ENCODE measurements at places on chromosomes 1 and 21.

DNA sequence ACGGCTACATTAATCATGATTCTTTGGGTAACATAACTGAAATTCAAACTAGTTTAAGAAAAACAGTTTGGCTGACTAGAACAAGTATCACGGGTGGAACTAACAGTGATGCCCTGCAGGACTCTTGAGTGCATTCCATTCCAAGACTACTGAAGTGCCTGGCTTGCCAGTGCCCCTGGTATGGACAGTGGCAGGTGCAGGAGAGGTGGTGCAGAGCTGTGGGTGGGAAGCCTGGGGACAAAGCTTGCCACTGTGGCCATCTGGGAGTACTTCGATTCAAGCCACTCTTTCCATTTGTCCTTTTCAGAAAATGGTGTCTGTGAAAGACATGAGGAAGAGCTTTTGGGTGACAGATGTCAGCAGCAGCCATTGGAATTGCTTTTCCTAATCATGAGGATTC lies 166.5 kb downstream of the RRAGC start:
- DNase-seq: no peak

GRCh38 chr1:165355139-165355976 lies 1.2 kb downstream of the LMX1A start:
- DNase-seq: no peak

DNA sequence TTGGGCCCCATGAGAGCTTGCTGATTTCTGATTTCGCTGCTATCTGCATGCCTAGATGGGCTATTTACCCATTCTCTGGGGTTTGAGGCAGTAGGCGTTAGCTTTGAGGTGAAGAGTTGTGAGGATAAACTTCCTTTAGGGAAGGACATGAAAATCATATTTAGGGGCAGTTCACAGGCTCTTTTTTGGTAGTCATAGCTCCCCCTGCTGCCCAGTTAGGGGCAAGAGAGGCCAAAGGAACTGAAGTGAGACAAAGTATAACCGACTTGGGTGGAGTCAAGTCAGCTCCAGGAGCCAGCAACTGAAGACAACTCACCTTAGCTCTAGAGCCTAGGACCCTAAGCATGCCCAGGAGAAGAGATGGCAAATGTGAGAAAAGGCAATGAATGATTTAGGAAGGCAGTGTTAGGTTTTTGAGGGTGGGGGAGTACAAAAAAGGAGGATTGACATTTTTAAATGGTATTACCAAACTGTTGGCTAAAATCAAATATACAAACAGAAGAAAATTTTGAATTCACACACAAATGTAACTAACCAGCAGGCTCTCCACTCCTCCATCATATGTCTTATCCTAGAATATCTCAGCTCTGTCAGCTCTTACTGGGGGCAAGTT lies 625.2 kb downstream of the LMO4 start:
- no peak for DNase-seq

- no peak for DNase-seq
Observed at GRCh38 chr1:177021687-177022086, 142.8 kb downstream of the ASTN1 start.

GRCh38 chr1:150995896-150996295 lies 10.8 kb downstream of the MINDY1 start:
- no peak for DNase-seq

DNA sequence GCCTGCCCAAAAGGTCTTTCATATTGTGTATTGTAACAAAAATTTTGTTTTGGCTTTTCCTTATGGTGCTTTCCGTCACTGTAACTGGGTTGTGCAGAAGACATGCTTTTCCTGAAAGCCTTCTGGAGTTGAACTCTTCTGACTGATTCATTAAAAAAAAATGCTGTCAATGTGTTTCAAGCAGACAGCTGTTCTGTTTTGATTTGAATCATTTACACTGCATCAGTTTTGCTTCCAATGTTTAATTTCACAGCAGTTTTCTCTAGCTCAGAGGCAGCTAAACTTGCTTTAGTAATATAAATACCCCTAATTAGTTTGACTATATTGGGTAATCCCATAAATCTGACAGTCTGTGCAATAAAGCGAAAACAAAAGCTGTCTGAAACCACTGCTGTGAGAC lies 7.9 kb downstream of the UTP11 start:
- no peak for DNase-seq

DNA sequence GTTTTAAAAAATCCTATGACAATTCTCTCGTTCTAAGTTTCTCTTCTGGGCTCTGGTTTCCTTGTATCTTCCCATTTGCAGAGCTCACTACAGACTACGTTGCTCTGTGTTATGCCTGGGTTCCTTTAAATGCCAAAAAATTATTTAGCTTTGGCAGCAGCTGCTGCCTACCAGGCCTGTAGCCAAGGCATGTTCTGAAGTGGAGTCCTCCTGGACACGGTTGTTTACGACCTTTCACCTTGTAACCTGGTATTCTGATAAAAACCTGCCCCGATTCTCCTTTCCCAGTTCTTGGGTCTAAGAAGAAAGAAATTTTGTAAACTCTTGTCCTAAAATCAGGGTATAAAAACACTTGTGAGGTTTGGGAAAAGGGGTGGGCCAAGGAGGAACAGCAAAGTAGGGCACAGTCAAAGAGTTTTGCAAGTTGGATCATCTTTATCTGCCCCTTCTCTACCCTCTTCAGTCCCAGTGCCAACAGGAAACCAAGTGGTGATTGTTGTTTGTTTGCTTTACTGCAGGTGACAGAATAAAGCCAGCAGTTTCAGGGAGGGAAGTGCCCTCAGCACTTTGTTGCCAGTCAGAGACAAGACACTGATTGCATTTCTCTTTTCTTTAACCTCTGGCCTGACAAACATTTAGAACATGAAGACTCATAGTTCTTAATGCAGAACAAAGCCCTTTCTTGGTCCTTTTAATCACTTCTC lies 3.1 kb upstream of the TXNIP start:
- DNase-seq: no peak

DNA sequence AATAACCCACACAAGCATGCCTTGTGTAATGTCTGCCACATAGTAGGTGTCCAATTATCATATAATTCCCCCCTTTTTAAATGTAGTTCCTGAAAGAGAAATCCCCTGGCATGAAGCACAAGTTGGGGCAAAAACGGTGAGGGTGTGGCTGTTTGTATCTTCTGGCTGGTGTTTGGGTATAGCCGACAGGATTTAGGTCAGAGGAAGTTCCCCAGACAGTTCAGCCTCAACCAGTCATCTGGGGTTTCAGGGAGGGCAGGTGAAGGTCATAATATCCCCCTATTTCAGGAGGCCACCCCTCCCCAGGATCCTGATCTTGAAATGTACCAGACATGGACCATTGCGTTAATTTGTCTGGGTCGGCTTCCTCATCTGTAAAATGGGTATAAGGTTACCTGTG lies 29.1 kb upstream of the JUN start:
- DNase-seq: no peak

- DNase-seq: no peak
Observed at GRCh38 chr1:192549937-192550336, 25.6 kb upstream of the RGS1 start.

- peak; percentile 49 for DNase-seq
Observed at GRCh38 chr1:59481881-59482505, 185.1 kb downstream of the FGGY start.

GRCh38 chr1:77757066-77757584 lies 2.5 kb downstream of the USP33 start:
- no peak for DNase-seq

DNA sequence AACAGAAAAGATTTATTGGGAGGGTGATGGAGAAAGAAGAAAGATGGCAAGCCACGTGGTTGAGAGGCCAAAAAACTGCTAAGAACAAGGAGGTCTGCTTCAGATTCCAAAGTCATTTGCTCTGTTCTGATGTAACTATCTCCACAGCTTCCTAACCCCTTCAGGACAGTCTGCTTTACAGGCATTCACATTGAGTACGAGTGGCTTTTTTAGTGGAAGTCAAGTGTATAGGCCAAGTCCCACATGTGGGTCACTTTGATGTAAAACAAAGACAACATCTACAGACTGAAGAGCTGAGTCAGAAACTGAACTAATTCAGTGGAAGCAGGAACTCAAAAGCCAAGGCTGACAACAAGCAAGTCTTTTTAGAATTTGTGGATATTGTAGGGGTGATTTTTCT lies 128.7 kb upstream of the F3 start:
- no peak for DNase-seq

GRCh38 chr21:33058527-33058926 lies 11.4 kb upstream of the OLIG1 start:
- no peak for DNase-seq

GRCh38 chr1:96633695-96634094 lies 87.9 kb upstream of the PTBP2 start:
- DNase-seq: no peak

DNA sequence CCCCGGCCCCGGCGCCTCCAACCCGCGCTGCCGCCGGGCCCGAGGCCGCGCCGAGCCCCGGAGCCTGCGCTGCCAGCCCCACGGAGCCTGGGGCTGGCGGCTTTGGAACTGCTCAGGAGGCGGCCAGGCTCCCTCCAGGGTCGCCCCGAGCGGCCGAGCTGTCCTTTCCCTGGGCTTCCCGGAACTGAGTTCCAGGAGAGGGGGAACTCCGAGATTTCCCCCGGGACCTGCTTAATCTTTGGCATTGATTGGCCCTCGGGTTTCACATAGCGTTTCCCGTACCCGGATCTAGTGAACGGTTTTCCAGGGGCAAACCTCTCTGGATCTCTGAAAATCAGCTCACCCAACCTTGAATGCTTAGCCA lies 504 bp downstream of the H6PD start:
- no peak for DNase-seq

DNA sequence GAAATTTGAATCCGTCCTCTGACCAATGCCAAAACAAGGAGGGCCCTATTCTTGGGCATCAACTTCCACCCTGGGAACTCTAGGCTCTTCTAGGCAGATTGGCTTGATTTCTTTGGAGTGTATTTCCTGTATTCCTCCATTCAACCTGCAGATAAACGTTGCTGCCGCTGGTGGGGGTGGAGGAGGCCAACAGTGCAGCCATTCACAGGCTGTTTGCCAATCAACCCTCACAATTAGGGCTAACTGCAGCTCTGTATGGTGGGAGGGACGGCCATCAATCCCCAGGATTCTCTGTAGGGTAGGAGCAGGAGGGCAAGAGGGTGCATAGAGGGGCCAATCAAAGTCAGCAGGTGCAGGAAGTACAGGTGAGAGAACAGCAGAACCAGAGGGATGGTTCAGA lies 273.1 kb upstream of the PROX1 start:
- no peak for DNase-seq

GRCh38 chr1:51504806-51505525 lies 14.1 kb downstream of the EPS15 start:
- DNase-seq: no peak

- DNase-seq: no peak
Observed at GRCh38 chr1:6495540-6496364, 4.3 kb upstream of the PLEKHG5 start.

DNA sequence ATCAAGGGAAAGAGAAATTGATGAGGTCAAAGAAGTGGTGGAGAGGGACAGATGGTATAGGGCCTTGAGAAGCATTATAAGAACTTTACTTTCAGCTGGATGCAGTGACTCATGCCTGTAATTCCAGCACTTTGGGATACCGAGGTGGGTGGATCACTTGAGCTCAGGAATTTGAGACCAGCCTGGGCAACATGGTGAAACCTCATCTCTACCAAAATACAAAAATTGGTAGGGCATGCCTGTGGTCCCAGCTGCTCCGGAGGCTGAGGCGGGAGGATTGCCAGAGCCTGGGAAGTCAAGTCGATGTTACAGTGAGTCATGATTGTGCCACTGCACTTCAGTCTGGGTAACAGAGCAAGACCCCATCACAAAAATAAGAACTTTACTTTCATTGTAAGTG lies 5.7 kb downstream of the TMEM50A start:
- DNase-seq: peak; percentile 83

- no peak for DNase-seq
Observed at GRCh38 chr1:77631751-77632150, 50.7 kb downstream of the ZZZ3 start.

DNA sequence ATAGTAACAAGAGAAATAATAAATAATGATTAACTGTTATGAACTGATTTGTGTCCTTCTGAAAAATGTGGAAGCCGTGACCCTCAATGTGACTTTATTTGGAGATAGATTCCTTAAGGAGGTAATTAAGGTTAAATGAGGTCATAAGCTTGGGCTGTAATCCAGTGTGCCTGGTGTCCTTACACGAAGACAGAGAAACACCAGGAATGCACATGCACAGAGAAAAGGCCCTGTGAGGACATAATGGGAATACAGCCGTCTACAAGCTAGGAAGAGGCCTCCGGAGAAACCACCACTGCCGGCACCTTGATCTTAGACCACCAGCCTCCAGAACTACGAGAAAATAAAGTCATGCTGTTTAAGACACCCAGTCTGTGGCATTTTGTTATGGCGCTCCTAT lies 215.9 kb downstream of the NEGR1 start:
- peak; percentile 33 for DNase-seq

- peak; percentile 10 for DNase-seq
Observed at GRCh38 chr21:31161157-31161556, 122.9 kb upstream of the KRTAP19-8 start.

DNA sequence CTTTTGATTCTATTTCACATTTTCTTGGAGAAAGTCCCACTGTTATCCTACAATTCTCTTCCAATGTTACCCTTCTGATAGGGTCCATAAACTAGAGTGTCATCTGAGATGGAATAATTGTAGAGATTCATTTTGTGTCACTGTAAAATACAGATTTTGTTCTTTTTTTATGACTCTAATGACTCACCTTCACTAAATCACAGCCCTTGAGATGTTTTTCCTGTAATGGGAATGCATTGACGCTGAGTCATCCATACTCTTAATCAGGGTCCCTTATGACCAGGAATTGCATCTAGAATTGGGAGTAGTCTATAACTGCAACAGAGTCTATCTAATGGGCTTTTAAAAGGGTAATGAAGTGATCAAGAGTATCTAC lies 315.5 kb downstream of the TGFB2 start:
- peak; percentile 58 for DNase-seq

- DNase-seq: no peak
Observed at GRCh38 chr1:174998569-174999215, 1.1 kb upstream of the CACYBP start.

- DNase-seq: no peak
Observed at GRCh38 chr1:78622548-78622947, 2.3 kb downstream of the IFI44L start.

DNA sequence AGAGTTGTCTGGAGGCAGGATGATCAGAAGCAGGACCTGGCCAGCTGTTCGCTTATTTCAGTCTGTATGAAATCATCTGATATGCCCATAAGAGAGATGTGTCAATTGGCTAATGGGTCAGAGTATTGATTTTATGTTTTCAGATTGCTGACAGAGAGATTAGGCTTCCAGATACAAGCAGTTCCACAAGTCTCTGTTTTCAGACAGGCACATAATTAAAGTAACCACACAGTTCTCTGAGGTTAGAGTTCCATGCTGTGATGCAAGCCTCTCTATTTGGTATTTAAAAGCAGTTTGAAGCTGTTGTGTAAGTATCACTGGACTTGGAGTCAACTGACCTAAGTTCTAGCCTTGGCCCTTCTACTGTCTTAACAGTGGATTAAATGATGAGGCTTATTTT lies 50.1 kb downstream of the ATF6 start:
- DNase-seq: peak; percentile 37

- DNase-seq: no peak
Observed at GRCh38 chr1:184637664-184638240, 116.9 kb downstream of the EDEM3 start.
